Temporal lobe (tissue), 4 donors: ENCODE measurements at places on chromosomes 12 and 14. TPM values are rescaled to one million over a fixed set of nuclear protein-coding genes. Genes with fewer than 3 reads are reported as not detected.

KIF21A gene
- 154 TPM for total RNA-seq

HVCN1 gene
- total RNA-seq = 5.9 TPM

GSG1 gene
- total RNA-seq = not detected

SLC6A15 gene
- 56.8 TPM for total RNA-seq

PPP1CC gene
- 114 TPM for total RNA-seq

CEBPE gene
- not detected for total RNA-seq

OR6C2 gene
- total RNA-seq = not detected

LGR5 gene
- under 0.01 TPM for total RNA-seq

BCL2L14 gene
- total RNA-seq = 0.25 TPM

TMEM132C gene
- 3.9 TPM for total RNA-seq

RERGL gene
- total RNA-seq = 0.74 TPM

DIO3 gene
- total RNA-seq = 0.49 TPM

KRT80 gene
- under 0.01 TPM for total RNA-seq
